ENCODE measurements at places on chromosomes 5 and 9.

- DNase-seq = no peak
Measured at GRCh38 chr5:153792305-153792704, 246.4 kb downstream of the FAM114A2 start.

GRCh38 chr9:78821126-78821822 is 524.3 kb downstream of the PSAT1 start:
- peak; percentile 69 for DNase-seq

GRCh38 chr5:109610581-109610980 is 79.1 kb upstream of the MAN2A1 start:
- DNase-seq = no peak

DNA sequence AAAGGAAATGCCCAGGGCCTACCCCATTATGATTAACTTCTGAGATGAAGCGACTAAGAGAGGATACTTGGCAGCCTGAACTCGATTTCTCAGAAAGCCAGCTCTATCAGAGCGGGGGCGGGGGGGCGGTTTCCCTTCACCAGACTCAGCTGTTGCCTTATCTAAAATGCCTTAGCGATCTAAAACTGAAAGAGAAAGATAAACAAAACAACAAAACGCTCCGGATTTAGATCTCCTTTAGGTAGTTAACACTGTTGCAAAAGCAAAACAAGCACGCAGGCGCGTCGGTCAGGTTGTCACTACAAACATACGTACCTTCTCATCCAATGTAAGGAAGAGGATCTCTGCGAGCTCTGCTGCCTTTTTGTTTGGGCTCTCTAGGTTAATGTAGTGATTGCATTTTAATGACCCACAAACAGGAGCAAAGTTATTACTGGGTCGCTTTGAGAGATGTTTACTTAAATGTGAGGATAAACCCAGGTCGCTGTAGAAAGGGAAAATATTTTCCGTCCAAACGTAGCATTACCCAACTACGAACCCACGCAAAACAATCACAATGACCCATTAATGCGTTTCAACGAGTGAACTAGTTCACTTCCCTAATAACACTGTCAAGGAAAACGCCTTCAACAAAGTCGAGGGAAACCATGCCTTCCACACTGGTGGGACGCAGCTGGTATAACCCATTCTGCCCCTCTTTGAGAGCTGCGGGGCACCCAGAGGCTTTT is 982 bp downstream of the EPB41L4A start:
- peak; percentile 72 for DNase-seq

DNA sequence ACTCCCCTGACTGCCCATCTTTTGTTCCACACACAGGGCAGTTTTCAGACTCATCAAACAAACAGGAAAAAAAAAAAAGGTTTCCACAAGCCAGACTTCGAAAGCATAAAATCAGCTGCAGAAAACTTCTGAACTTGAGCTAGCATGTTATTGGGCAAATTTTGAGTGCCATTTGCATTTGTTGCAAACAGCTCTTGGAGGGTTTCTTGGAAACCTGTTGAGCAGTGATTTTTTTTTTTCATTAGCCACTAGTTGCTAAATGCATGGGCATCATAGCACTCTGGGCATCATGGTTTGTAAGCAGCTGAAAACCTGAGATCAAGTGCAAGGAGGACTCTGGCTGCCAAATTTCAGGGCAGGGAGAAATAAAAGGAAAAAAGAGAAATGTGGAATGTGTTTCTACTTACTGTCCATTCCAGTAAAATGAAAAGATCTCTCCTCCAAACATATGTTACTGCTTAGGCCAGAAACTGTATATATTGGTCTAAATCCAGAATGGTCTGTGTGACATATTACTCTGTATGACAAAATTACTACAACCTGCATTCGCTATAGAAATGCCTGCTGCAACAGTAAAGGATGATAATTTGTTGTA is 85.2 kb upstream of the SMIM23 start:
- no peak for DNase-seq

- no peak for DNase-seq
Measured at GRCh38 chr5:62731022-62731421, 152.4 kb downstream of the LRRC70 start.

- DNase-seq = no peak
Measured at GRCh38 chr5:128455841-128456361, 82.1 kb downstream of the FBN2 start.

- peak; percentile 10 for DNase-seq
Measured at GRCh38 chr5:53035868-53036381, 46.8 kb downstream of the ITGA2 start.

DNA sequence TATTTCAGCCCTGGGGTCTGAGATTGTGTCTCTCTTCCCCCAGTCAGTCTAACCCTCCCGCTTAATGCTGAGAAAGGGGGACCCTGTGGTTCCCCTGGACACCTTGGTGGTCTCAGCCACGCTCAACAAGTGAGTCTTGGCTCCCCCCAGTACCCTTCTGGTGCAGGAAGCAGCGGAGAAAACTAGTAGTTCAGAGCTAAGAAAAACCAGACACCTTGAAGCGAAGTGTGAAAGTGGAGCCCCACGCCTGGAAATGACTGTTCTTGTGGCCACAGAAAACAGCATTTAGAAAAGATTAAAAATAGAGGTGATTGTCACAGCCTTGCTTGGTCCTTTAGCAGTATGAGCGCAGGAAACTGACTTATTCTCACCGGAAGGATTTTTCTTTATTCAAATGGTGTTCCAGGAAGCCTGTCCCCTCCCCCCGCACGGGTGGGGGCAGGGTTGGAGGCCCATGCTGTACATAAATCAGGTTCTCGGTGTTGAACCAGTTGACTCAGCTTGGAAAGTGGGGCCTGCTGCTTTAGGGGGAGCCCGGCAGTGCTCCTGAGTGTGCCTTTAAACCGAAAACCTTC is 8.1 kb downstream of the ARPC5L start:
- DNase-seq = peak; percentile 24

- DNase-seq = no peak
Measured at GRCh38 chr5:101585366-101585765, 682.3 kb upstream of the ST8SIA4 start.

DNA sequence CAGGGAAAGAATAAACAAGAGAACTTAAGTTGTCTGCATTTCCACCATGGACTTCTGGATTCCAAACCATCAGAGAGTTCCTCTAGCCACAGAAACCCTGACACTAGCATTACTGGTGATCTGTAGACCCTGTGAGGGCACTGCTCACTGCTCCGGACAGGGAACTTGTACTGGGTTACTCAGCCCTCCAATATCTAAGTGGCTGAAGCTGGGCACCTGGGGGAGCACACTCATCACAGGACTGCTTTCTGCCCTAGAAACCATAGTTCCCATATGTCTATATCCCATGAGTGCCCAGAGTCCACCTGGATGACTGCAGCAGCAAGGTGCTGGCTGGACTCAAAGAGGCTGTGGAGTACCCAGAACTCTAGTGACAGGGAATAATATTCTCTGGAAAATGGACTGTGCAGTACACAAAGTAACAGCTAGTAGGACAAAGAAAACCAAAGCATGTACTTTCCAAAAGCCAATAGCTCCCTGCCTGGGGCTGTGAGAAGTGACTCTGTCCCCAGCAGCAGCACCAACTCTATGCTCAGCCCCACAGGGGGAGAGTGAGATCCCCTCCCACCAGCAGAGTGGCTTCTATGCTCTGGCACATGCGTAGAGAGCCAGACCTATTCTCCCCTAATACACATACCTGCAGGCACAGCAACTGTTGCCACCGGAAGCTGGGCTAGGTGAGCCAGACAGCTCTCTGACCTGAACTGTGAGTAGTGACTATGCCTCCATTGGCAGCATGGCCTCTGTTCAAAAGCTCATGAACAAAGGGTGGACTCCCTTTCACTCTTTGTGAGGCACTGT is 472.9 kb upstream of the FTMT start:
- DNase-seq = peak; percentile 72

DNA sequence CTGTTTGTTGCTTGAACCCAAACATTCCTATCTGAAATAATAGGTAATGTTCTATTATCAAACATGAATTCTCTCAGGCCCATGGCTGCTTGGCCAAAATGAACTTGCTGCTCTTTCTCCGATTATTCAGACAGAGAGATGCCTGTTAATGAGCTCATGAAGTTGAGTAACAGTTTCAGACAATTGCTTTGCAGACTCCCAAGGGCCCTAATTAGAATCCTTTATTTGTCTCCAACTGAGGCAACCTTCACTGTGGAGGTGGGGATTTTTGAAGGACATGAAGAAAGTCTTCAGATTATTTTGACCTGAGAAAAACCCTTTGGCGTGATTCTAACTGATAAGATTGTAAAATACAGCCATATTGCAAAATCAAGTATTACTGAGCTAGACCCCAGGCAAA is 466.7 kb downstream of the NFIB start:
- peak; percentile 74 for DNase-seq

DNA sequence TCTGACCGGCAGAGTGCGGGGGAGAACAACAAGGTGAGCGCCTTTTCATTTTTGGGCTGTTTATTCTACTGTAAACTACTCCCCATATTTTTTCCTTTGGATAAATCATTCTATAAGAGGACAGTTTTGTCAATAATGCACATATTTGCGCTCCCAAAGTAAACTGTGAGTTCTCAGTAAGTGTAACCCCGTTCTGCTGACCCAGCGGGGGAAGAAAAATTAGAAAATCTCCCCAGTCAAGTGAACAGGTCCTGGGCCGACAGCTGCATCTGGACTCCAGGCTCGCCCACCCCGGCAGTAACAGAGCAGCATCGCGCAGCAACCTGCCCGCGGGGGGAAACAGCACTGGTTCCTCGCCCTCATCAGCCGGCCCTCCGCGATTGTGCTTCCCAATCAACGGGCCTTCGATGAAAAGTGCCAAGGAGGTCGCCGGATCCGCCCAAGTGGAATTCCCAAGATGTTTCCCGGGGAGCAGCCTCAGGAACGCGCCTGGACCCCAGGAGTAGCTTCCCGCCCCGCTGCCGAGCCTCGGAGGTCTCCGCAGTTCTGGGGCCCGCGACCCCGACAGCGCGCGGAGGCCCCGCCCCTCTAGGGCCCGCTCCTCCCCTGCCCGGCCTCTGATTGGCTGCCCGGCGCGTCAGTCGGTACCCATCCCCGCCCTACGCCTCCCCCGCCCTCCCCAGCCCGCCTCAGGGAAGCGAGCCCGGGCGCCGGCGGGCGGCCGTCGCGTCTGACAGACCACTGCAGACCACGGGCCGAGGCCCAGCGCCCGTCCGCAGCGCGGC is at the start of gene OTULINL:
OTULINL (plus strand) TSS at position 687 of the 785 bp plus-strand sequence. CDS start 103 bp downstream, outside the sequence.
- peak; percentile 96 for DNase-seq

- peak; percentile 53 for DNase-seq
Measured at GRCh38 chr5:173664154-173664526, 47.7 kb upstream of the BOD1 start.

DNA sequence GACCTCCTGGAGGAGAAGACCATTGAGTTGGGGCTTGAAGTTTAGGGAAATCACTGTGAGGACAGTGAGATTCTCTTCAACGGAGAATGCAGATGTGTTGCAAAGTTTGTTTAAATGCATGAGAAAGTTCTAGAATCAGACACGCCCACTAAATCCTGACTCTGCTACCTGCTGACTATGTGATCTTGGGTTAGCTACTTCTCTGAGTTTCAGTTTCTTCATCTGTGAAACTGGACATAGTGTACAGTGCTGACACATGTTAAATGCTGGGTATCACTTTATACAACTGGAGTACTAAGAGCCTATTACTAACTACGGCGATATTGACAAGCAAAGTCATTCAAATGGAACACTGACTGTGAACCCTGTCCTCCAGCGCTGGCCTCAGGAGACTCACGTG is 255.5 kb downstream of the HSPA4 start:
- no peak for DNase-seq

- no peak for DNase-seq
Measured at GRCh38 chr9:110278080-110278707, 21.9 kb upstream of the TXN start.

GRCh38 chr5:149426931-149427330 is 47.8 kb upstream of the IL17B start:
- no peak for DNase-seq

Measured in NCI-H69 (cell line).